ENCODE measurements at places on chromosomes 3 and 15.
A peak's percentile ranks its signal among the peaks of the same experiment; 100 is the strongest.

GRCh38 chr15:68644083-68644904 is 65.5 kb downstream of the CORO2B start:
- peak; percentile 18 for DNase-seq

GRCh38 chr3:106589311-106589942 is 720.6 kb upstream of the CBLB start:
- no peak for DNase-seq

DNA sequence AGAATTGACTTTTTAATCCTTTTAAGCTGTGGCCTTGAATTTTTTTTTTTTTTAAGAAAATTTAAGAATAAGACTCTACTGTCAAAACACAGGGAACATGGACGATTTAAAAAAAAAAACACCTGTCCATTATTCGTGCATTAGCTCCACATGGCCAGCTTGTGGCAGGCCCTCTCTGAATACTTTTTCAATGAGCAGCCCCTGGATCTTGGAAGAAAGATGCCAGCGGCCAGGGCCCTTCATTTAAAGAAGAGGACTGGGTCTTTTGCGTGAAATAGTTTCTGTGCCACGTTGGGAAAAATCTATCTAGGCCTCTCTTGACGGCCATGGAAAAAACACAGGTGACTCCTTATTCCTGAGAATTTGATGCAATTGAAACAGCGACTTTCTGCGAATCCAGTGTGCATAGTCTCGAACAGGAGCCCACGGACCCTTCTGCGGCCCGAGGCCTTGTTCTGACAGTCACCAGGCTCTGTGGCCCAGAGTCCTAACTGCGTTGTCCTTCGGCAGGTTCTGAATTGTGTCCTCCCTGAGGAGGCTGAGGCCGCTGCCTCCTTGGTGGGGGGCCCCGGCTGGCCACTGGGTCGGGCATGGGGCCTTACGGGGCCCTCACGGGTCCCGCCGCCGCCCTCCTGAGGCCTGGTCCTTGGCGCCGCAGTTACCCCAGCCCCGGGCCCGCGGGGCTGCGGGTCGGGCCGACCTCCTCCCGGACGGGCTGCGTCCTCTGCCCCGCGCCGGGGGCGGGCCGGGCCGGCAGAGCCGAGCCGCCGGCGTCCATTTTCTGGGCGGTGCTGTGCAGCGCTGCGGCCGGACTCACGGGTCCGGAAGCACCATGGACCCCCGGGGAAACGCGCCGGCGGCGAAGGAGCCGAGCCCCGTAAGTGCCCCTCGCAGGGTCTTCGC is 33.5 kb downstream of the ZBTB38 start:
- DNase-seq = peak; percentile 66

- no peak for DNase-seq
Measured at GRCh38 chr3:20323307-20323927, 137.4 kb upstream of the SGO1 start.

- DNase-seq = no peak
Measured at GRCh38 chr15:25863111-25863967, at the start of gene ATP10A. Gene ATP10A (minus strand): TSS chr15:25863327. CDS start chr15:25863096, 231 bp downstream.

DNA sequence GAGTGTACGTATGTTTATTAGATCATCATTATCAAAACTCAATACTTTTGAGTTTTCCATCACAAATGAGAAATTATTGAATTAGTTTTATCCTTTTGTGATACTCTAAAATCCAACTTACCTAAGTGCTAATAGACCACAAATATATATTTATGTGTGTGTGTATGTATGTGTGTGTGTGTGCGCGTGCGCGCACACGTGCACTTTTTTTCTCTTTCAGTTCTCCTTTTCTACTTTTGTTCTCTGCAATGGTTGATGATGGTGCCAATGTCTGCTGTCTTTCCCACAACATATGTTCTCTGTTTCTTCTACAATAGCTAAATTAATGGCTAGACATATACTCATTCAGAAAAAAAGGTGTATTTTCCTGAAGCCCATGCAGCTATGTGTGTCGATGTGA is 571.6 kb upstream of the ARPP21 start:
- DNase-seq = no peak

- DNase-seq = no peak
Measured at GRCh38 chr3:30778933-30779332, 115.5 kb downstream of the GADL1 start.

GRCh38 chr3:114718898-114719210 is 425.0 kb downstream of the TIGIT start:
- peak; percentile 40 for DNase-seq

- DNase-seq = no peak
Measured at GRCh38 chr3:73021301-73021835, 24.8 kb downstream of the PPP4R2 start.

GRCh38 chr3:58659051-58659675 is 7.4 kb downstream of the FAM3D start:
- DNase-seq = peak; percentile 46

DNA sequence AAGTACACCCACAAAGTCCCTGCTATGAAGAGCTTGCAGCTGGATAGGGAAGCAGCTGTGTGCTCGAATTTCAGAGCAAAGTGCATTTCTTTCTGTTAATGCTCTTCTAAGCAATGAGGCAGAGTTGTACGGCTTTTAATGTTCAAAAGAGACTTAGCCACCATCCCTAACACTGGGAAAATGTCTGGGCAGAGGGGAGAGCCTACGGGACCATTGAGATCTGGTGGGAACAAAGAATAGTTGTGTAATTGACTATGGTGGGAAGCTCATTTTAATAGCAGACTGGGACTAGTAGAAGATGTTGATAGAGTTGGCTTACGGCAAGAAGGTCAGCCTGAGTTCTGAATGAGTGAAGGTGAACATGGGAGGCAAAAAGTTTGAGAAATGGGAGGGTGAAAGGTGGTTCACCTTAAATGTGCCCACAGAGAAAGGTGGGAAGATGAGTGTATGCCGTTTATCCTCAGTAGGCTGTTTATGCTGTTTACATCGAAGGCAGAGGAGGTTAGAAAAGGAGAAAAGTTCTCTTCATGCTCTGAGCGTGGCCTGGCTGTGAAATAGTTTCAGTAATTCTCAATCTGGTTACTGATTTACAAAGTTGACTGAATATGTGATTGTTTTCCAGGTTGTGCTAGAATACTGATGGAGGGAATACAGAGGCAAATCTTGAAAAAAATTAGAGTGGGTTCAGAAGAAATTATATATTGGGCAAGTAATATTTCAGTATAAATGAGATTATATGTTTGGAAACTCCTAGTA is 22.9 kb upstream of the UTS2B start:
- no peak for DNase-seq

DNA sequence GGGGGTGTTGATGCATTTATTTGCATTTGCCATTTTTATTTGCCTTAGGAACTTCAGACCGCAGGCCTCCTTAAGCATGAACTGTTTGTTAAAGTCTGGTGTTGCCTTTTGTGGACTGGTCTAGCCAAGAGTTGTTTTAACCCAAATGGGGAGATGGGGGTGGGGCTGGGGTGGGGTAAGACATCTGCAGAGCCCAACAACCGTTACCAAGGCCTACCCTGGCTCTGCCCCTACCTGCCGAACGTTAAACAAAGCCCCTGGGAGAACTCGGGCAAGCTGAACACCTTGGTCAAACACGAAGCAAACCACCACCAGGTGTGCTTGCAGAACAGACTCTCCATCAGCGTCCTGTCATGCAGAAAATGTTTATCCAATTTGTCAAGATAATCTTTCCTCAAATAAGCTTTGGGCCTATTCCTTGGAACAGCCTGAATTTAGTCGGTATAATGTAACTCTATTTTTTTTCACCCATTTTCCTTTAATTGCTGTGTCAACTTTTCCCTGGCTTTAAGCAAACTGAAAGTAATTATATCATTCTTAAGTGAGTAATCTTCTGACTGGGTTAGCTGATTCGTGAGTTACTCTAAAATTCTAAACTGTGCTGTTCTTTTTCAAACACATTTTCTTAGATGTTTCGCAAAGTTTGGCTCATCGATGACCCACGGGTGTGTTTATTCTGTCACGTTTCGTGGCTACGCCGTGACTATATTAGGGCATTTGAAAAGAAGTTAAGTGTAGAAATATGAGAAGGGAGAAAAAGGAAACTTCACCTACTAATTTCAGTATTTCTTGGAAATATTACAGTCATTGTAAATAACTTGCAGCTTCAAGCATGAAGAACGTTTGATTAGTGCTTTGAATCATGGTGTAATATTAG is 127.6 kb downstream of the SOX2 start:
- peak; percentile 93 for DNase-seq

DNA sequence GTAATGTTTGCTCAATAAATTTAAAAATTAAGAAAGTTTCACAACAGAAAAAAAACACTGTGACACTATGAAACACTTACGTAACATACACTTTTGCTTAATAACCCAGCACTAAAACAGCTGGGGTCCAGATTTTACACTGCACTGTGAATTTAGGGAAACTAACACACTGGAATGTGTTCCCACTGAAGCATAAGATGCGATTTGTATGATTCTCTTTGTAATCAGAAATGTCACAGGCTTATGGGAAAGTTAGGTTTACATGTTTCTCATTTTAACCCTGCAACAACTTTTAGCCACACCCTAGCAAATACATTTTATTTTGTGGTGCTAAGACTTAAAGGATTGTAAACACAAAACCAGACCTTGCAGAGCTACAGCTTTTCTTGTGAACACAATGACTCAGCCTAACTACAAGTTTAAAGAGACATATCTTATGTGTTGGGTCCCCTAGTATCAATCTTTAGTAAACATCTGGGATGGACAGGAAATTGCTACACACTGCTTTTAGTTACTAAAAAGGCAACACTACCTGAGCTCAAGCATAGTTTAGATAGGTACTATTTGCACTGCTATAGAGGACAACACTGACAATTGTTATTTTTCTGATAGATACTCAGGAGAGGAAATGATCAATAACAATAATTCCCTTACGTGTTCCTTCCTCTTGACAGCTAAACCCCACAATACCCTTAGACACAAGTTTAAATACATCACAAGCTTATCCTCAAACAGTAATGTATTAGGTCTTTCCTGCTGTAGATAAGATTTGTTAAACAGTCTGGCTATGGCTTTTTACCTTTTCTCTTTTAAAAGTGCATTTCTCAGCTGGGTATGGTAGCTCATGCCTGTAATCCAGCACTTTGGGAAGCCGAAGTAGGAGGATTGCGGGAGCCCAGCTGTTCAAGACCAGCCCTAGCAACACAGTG is 3.8 kb downstream of the PLD1 start:
- peak; percentile 49 for DNase-seq

Data from DMS53 (cell line).